ENCODE measurements at places on chromosomes 12 and 14. TPM values are rescaled to one million over a fixed set of nuclear protein-coding genes. Genes with fewer than 3 reads are reported as not detected.

The MAPK1IP1L gene
- polyA plus RNA-seq = 66.7 TPM

GRCh38 chr14:91041450-91041849, 19.0 kb downstream of the RPS6KA5 start:
- DNase-seq = no peak

- DNase-seq = no peak
Measured at GRCh38 chr12:128015276-128015675, 251.7 kb upstream of the TMEM132C start.

DNA sequence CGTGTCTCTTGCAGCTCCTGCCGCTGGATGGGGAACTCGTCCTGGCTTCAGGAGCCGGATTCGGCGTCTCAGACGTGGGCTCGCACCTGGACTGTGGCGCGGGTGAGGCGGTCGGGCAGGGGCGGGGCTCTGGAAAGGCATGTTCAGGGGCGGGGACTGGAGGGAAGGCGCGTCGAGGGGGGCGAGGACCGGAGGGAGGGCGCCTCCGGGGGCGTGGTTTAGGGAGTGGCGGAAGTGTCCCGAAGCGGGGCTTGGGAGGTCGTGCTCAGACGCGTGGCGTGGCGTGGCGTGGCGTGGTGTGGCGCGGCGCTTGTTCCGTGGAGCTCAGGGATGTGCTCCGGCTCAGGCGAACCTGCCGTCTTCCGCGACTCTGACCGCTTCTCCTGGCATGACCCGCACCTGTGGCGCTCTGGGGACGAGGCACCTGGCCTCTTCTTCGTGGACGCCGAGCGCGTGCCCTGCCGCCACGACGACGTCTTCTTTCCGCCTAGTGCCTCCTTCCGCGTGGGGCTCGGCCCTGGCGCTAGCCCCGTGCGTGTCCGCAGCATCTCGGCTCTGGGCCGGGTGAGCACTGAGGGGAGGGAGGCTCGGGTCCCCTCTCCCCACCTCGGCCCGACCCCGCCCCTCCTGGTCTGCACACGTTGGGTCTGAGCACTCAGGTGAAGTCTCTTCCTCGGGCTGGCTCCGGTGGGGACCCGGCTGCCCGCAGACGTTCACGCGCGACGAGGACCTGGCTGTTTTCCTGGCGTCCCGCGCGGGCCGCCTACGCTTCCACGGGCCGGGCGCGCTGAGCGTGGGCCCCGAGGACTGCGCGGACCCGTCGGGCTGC, 6.2 kb downstream of the AMN start:
- peak; percentile 43 for DNase-seq

The VDR gene
- polyA plus RNA-seq = 2.0 TPM

- DNase-seq = no peak
Measured at GRCh38 chr14:104142946-104143470, 4.6 kb downstream of the KIF26A start.

The DNAI7 gene
- 0.10 TPM for polyA plus RNA-seq

DNA sequence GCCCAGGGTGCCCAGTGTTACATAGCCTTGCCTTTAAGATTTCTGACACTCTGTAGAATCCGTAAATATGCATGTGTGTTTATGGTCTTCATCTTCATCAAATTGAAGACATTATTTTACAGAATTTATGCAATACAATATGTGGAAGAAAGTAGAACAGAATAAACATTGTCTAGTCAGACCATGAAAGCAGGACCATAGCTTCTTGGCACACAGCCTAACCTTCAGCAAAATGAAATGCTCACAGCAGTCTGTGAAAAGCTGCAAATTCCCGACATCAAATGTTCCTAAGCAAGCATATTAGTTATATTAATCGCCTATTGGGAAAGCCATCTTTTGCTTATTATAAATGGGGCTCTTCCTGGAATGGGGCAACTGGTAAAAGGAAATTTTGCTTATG, 111.3 kb upstream of the GARIN2 start:
- no peak for DNase-seq

GRCh38 chr12:48997719-48998496, 1.3 kb downstream of the DDN start:
- peak; percentile 31 for DNase-seq

DNA sequence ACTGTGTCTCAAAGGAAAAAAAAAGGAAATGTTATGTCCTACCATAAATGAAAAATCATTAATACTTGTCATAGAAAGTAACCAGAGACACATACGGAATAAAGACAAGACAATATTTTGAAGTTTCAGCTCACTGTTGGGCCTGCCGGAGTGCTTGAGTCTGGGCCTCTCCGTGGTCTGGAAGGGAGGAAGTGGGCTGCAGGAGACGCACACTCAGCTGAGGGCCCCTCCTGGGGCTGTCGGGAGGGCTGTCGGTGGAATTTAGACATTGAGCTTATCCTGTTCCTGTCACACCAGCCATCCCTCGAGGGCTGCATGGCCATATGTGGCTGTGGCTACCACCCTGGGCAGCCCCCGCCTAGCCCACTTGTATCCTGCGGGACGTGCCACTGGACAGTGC, 80.6 kb downstream of the DDX51 start:
- no peak for DNase-seq

The BEGAIN gene
- 0.24 TPM for polyA plus RNA-seq

DNA sequence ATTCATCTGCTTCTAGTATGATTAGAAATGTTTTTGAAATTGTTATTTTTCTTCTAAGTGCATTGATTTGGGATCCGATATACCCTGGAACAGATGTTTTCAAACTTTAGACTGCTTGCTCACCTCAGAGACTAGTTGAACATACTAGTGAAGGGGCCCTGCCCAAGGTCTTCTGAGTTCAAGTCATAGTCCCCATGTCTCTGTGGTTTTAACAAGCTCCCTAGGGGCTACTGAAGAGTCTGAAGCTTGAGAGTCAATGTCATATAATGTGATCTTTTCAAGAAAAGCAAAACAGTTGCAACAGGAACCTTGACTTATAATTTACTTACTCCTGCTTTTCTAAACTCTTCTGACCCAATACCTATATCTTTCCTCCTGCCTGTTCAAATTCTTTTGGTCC, 7.5 kb upstream of the UBE2N start:
- no peak for DNase-seq

DNA sequence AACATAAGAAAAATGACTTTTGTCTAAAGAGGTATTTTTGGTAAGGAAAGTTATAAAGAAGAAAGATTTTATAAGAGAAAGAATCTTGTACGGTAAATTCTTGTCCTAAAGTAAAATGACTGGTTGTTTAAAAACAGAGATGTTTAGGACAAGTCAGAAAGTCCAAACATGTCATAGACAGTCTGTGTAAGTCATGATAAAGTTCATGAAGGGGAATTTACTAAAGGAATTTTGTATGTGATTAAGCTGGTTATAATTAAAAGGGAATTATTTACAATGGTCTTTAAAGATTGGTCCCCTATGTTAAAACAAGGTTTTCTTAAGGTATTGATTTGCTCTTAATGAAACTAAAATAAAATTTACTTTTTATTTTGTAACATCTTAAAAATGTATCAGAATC, 269.4 kb upstream of the CCDC196 start:
- no peak for DNase-seq

DNA sequence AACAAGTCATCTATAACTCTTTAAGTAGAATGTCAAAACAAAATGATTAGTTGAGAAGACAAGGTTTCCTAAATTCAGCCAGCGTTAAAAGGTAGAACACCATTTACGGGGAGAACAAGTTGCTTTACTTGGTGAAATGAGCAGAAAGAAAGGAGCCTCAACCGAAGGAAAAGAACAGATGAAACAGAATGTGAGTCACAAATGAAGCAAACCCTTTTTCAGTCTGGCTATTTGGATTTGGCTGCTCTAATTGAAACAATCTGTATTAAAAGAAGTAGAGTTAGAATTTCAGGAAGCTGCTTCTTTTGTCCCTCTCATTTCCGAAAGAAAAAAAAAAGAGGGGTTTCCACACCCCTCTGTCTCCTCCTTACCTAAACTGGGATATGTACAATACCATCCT, 34.6 kb downstream of the CEP128 start:
- DNase-seq = no peak

The ENDOU gene
- 0.08 TPM for polyA plus RNA-seq

The TMEM253 gene
- polyA plus RNA-seq = 0.29 TPM
